ENCODE measurements at places on chromosomes 2 and 18.

GRCh38 chr2:176582176-176582575, 312.9 kb downstream of the MTX2 start:
- no peak for DNase-seq

DNA sequence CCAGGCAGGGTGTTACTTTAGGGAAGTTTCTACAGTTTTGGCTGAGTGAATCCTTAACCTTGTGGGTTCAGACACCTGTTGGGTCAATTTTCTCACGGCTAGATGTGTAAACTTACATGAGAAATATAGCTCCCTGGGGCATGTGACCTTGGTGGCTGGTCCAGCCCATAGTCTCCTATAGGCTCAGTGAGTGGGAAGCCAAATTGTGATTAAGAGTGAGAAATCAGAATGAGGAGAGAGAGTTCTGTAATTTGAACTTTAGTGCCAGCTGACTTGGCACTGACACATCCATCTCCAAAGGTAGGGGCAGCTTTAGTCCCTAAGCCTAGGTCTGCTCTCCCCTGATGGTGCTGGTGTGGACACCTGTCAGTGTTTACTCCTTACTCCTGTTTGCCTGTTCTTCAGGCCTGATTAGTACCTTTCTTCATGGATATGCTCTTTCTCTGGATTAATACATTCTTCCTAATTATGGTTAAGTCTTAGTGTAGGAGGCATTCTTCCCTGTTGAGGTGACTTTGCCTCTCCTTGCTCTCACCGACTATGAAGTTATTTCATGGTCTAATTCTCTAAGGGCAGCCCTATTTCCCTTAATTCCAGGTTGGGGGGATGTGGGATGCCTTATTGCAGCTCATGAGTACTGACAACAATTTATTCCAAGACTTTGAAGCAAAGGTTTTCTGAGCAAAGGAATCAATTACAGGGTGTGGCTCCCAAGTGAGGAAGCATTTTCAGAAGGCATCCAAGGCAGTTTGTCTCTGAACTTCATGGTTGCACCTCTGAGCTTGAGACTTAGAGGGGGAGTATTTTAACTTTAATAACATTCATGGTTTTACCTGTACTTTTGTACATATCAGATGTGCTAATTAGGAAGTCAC, 177.3 kb downstream of the DYSF start:
- DNase-seq, result no peak

DNA sequence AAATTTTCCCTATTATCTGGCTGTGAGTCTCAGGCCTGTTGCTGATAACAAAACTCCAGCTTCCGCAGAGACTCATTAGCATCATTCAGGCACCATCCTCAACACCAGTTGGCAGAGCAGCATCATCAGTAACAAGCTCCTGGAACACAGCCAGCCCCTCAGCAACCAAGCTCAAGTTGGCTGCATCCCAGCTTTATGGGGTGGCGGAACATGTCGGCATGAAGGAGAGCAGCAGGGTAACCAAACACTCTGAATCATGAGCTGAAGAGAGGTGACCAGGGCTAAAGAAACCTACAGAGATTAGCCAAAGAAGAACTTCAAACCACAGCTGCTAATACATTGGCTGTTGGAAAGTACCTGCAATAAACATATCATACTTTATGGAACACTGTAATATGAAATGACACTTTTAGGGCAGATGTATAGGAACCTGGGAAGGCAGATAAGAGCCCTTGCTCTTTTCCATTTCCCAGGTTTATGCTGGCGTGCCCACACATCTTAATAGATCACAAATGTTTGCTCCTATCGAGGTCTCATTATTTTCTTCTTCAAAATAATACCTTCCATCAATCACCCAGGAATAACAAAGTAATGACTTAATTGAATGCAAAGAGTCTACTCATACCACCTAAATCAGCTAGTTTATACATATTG, 63.8 kb downstream of the PDE11A start:
- DNase-seq, result peak; percentile 81

DNA sequence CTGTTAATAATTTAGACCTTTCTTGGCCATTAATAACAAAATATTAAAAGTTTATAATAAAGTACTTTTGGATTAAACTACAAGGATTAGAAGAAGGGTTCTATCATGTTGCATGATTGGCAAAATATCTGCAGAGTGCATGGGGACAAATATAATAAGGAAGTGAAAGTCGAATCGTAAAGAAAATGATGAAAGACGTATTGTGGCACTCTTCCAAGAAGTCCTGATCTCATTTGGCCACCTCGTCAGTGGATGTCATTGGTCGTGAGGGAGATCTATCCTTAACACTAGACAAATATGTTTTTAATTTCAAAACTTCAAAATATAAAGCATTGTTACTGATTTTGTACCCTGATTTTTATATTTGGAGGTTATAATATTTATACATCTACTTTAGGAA, 197.7 kb upstream of the STON1 start:
- DNase-seq, result no peak

DNA sequence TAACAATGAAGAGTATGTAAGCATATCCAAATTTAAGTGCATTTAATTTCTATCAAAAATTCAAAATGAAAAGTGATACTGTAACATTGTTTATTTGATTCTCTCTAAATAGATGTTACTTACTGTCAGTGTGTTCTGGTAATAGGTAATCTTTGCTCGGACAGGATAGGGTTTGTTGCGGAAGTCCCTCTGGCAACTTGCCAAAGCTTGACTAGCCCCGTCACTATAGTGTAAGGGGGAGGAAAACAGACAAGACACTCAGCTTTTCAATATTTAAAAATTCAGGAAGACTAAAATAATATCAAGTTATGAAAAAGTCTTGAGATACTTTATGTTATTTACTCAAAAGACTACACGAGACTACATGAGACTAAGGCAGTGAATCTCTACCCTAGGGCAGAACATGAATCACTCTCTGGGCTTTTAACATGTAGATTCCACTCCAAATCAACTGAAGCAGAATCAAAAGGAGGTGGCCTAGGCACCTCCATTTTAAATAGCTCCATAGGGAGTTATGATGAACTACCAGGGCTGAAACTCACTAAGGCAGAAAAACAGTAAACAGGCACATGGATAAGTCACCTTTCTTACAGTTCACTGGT, 5.9 kb downstream of the LMAN1 start:
- DNase-seq, result peak; percentile 39

GRCh38 chr2:6524691-6525474, 340.8 kb downstream of the CMPK2 start:
- DNase-seq, result no peak

GRCh38 chr2:165913636-165914035, 39.9 kb downstream of the TTC21B start:
- no peak for DNase-seq

GRCh38 chr2:3814706-3815245, 111.4 kb downstream of the DCDC2C start:
- DNase-seq, result no peak

GRCh38 chr2:41972179-41972578, 75.6 kb upstream of the PKDCC start:
- DNase-seq, result peak; percentile 39

- no peak for DNase-seq
These were observed 141.1 kb downstream of the EIPR1 start for GRCh38 chr2:3236300-3237045.

DNA sequence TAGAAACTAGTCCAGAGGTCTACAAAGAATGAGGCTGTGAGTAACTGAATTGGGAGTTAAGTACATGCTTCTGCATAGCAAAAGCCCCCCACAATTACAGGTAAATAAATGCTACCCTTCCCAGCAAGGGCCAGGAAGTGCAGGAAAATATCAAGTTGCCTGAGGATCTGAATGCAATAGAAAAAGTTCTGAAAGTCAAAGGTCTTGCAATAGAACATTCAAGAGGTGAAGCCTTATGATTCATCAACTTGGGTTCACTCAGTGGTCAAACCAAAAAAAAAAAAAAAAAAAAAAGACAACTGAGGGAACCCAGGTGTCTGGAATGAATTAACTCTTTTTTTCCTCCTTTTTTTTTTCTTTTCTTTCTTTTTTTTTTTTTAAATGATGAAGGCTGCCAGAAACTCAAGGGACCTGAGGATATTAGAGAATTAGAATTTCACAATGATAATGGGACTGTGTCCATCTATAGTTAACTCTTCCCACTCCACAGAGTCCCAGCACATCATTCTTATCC, 42.9 kb upstream of the RFX8 start:
- DNase-seq, result peak; percentile 73

GRCh38 chr2:24123922-24124580, 782 bp downstream of the FAM228B start:
- peak; percentile 44 for DNase-seq

DNA sequence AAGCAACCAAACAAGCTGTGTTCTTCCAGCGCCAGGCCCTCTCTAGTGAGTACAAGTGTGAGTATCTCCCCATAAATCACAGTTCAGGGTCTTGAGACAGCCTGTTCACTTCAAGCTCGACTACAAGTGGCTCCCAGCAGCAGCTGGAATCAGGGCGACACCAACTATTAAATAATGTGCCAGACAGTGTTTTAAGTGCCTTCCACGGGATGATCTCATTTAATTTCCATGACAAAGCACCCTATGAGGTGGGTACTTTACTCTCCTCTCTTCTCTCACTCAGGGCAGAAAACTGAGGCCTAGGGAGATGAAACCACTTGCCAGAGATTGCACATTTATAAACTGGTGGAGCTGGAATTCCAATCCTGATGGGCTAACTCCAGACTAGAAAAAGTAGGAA, 2.6 kb upstream of the FAM136A start:
- no peak for DNase-seq

Measured in iris pigment epithelial cell (primary cell).